ENCODE measurements at places on chromosomes 7 and 10.

DNA sequence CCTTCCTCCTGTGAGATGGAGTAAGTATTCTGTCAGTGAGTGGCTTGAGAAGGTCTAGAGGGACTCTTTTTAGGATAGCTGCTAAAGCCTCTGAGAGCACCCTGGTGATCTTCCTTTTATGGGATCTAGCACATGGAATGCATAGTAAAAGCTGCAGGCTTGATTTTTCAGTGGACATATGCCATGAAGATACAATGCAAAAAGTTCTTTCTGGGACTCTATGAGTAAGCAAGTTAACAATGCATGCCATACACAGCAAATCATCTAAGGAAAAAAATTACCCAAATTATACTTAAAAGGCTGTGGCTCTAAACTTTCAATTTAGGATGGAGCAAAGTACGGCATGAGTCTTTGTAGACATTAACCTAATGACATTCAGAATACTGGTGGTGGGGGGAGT, 154.5 kb downstream of the SGMS1 start:
- no peak for DNase-seq

- no peak for DNase-seq
These were observed at the start of gene ZNF722 for GRCh38 chr7:63998549-63998948. ZNF722 (plus strand) TSS chr7:63998849; CDS start chr7:63998962, 113 bp downstream.

DNA sequence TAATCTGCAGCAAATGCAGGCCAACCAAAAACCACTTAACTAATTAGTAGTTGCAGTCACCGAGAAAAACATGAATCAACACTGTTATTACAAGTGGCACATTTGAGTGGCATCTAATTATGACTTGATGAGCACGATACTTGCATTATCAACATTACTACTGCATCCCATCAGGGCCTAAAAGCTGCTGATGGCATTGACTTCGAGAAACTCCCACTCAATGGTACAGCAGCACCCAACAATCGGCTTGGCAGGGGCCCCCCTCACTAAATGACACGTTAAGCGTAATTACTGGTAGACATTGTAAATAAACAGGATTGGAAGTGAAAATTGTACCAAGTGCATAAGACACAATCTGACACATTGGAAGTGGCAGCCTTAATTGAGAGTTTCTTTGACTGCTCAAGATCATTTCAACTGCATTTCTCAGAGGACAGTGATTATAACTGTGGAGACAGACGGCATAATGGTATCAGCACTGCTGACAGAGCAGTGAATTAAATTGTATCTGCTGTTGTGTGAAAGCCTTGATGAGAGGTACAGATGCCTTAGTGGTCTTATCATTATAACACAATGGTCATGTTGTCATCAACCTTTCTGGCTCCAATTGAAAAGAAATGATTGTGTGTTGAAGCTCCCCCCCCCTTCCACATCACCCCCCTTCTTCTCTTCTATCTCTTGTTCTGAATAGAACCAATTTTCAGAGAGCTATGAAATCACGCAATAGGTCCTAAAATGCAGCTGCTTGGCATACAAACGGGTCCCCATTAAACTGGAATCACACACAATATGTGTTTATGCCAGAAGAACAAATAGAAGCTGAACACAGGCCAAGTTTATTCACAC, 43.4 kb downstream of the SHTN1 start:
- no peak for DNase-seq

DNA sequence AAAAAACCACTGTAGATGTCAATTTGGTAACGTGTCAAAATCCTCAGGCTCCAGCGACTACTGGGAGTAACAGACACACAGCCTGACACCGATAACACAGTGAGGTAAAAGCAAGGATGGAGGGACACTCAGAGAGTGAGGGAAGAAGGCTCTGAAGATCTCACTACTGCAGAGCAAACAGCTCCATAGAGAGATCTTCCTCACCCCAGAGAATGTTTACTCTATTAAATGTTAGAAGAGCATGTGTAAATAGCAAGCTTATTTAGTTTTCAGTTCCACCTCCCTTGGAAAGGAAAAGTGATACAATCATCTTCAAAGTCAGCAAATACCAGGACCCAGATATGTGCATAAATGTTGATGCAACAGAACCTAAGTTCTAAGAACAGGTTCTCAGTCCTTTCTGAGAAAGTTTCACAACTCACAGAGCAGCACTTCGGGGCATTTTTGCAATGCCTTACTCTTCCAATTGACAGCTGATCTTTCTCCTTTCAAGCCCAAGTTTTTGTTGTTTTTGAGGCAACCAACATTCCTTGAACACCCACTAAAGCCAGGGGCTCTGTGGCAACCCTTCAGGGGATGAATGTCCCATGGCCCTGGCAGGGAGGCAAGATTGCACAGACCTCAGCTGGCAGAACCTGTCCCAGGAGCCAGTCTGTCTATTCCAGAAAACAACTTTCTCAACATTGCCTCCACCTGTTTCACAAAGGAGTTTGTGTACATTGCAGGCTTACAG, 177.4 kb downstream of the SFMBT2 start:
- no peak for DNase-seq

DNA sequence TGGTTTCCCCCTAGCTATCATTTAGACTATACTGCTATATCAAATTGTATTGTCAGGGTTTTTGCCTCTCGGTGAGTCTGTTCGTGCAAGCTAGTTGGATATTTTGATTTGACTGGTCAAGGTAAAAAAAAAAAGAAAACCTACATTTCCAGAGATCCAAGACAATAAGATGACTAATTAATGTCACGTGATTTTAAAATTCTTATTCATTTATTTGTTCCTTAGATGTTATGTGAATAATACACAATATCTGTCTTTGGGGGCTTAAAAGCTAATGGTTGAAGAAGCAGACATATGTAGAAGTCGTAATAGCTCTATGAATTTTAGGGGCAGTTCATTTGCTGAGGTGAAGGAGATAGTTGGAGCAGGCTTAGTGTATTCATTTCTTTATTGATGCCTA, 191.1 kb downstream of the KCND2 start:
- no peak for DNase-seq

DNA sequence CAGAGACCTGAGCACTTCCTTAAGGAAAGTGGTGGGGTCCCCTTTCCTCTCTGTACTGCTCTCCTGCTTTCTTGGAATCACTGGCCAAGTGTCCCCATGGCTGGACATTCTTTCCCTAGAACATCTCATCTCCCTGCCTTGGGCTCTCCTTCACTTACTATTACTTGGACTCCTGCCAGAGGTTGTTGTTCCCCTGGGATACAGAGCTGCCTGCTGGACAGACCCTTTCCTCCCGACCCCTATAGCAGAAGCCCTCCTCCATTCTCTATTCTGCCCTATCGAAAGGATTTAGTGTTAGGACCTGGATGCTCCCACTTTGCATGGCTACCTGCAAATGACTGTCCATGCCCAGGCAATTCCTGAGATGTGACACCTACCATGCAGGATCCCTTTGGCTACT, 164.3 kb upstream of the PODXL start:
- DNase-seq = no peak

DNA sequence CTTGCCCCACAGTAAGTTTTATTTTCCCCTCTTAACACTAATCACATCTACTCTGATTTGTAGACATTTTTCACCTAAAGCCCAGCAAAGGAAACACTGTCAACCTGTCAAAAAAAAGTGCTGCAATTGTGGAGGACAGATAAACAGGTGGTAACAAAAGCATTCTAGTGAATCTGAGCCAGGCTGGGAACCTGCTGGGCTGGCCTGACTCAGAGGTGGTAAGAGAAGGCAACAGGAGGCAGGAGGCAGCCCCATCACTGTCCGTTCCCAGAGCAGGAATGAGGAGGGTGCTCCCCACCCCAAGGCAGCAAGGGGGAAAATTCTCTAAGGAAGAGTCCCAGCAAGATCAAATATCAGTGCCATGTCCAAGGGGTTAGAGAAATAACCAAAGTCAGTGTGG, 19.5 kb upstream of the HERPUD2 start:
- no peak for DNase-seq

- no peak for DNase-seq
These were observed 5.1 kb upstream of the PMPCB start for GRCh38 chr7:103292122-103292521.

- DNase-seq = no peak
These were observed 278.5 kb upstream of the KLF14 start for GRCh38 chr7:131012477-131013031.

- no peak for DNase-seq
These were observed 86.9 kb downstream of the PROSER2 start for GRCh38 chr10:11910102-11910501.

DNA sequence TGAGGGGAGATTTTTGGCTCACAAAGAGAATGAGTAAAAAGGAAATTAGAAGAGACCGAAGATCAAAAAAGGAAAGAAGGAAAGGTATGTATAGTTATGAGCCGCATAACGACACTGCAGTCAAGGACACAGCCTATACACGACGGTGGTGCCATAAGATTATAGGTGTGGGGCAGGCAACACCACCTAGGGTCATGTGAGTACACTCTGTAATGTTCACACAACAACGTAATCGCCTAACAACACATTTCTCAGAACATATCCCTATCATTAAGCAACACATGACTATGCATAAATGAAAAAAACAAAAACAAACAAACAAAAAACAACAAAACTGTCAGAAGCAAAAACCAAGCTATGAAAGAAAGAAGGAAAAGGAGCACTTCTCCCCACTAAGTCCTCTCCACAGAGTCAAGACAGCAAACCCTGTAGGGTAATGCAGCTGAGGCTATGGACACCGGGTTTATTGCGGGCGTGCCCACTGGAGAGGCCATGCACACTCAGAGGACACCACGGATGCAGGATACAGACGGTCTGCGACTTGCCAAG, 45.1 kb downstream of the PIP4K2A start:
- DNase-seq = no peak

GRCh38 chr7:12397671-12398070, 6.0 kb downstream of the VWDE start:
- DNase-seq = no peak

GRCh38 chr7:41858201-41858600, 155.3 kb upstream of the INHBA start:
- DNase-seq = no peak

- DNase-seq = no peak
These were observed 45.4 kb upstream of the MYO3A start for GRCh38 chr10:25888627-25889026.

DNA sequence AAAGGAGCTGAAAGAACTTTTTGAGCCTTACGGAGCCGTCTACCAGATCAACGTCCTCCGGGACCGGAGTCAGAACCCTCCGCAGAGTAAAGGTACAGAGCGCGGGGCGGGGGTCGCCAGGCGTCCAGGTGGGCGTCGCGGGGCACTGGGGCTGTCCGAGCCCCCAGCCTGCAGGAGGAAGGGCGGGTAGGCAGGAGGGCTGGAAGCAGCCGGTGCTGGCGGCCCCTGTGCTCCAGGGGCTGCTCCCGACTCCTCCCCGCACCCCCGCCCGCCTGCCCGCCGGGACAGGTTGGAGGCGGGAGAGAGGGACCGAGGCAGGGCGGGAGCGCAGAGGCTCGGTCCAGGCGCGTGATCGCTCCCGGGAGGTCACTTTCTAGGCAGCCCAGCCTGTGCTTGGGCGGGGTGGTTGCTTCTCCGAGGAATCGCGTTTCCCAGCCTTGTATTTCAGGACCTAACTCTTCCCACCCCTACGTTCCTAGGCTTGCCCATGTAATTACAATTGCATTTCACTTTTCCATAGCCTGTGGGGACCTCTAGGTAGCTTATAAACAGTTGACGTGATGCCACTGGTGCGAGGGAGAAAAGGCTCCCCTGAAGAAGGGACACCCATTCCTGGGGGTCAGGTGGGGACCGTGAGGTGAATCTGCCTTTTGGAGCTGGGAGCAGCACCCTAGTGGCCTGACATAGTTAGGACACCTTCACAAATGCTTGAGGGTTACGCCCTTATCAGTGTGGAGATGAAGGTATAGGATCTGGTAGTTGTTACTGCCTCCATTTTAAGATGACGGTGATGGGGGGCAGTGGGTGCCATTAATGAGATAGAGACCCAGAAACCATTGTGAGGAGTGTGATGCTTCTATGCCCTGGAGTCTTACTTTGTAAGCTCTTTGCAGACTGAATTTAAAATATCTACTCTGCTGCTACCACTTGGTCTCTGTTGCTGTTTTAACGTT, 148.2 kb downstream of the CELF2 start:
- DNase-seq = no peak

GRCh38 chr10:71512761-71513539, 116.2 kb downstream of the CDH23 start:
- no peak for DNase-seq

DNA sequence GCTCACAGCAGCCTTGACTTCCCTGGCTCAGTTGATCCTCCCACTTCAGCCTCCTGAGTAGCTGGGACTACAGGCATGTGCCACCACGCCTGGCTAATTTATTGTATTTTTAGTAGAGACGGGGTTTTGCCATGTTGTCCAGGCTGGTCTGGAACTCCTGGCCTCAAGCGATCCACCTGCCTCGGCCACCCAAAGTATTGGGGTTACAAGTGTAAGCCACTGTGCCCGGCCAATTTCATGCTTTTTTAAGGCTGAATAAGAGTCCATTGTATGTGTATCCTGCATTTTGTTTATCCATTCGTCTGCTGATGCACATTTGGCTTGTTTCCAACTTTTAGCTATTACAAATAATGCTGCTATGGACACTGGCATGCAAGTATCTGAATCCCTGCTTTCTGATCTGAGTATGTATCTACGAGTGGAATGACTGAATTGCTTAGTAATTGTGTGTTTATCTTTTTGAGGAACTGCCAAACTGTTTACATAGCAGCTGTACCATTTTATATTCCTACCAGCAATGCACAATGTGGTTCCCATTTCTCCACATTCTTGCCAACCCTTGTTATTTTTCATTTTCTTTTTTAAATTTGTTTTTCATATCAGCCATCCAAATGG, 37.3 kb upstream of the TPST1 start:
- no peak for DNase-seq

DNA sequence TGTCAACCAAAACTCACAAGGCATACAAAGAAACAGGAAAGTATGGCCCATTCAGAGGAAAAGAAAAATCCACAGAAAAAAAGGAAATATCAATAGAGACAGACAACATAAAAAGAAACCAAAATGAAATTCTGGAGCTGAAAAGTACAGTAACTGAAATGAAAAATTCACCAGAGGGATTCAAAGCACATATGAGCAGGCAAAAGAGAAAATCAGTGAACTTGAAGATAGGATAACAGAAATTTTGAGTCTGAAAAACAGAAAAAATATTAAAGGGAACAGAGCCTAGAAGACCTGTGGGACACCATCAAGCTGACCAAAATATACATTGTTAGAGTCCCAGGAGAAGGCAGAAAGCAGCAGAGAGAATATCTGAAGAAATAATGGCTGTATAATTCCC, 60.6 kb downstream of the XPNPEP1 start:
- no peak for DNase-seq

DNA sequence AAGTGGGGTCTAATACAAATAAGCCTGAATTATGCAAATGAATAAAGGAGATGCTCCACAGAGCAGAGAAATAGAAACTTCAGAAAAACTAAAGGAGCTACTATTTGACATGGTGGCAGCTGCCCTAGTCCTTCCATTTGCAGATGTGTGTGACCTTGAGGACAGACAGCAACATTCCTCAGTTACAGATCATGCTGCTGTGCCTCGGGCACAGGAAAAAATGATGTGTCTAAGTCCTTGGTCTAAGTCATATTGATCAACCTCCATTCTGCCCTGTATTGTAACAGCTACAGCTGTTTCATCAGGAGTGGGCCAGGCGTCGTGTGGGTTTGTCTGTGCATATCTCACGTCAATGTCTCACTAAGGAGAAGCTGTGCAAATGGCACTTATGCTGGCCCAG, 710.4 kb downstream of the TNS3 start:
- DNase-seq = no peak

- DNase-seq = no peak
These were observed 91.1 kb downstream of the SPDYE5 start for GRCh38 chr7:75583255-75583654.
